ENCODE measurements at places on chromosomes 16 and 17.

DNA sequence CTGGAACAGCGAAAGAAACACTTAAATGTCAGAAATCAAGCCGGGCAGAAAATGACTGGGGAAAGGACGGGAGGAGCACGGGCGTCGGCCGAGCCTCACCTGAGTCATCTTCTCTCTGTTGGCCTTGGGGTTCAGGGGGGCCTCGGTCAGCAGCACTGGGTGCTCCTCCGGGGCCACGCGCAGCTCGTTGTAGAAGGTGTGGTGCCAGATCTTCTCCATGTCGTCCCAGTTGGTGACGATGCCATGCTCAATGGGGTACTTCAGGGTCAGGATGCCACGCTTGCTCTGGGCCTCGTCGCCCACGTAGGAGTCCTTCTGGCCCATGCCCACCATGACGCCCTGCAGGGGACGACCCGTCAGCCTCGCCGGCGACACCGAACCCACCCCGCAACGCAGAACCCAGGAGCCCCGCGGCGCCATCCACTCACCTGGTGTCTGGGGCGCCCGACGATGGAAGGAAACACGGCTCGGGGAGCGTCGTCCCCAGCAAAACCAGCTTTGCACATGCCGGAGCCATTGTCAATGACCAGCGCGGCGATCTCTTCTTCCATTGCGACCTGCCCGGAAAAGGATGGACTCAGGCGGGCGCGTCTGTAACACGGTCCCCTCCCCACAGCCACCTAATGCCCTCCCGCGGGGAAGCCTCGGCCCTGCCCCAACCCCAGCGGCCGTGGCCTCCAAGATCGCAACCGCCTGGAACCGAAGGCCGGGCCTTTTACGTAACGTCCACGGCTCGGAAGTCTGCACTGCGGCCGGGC is 616 bp downstream of the ACTG1 start:
- no peak for DNase-seq

DNA sequence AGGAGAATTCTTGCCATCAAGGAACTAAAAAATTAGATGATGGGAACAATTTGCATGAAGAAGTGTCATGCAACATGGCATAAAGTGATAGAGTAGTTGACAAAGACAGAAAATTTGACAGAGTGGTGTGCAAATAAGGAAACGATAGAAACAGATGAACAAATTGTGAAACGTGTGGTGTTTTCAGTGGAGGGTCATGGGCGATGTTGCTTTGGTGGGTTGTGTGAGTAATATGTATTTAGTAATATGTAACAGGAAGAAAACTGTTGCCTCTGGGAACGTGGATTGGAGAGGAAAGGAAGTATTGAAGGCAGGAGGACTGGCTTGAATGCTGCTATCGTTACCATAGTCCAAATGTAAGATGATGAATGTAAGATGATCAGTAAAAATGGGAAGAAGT is 3.6 kb downstream of the COX10 start:
- DNase-seq, result no peak

DNA sequence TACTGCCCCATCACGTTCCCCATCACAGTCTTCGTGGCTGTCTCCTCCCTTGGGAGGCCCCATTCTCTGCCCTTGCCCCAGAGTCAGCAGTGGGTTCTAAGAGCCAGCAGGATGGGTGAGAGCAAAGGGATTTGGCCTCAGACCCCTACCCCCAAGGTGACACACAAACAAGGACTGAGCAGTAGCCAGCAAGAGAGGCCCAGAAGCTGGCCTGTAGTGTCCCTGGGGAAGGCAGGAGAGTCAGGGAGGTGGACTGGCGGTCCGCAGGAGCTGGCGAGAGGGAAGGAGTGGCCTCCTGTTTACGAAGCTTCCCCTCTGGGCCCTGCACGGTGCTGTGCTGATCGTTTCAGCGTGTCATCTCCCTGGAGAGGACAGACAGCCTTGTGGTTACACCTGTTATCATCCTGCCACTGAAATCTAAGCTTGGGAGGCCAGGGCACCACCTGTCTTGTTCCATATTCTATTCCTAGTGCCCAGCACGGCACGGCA is 8.4 kb downstream of the WDR81 start:
- no peak for DNase-seq

- no peak for DNase-seq
Measured at GRCh38 chr16:79451196-79451816, 149.2 kb downstream of the MAF start.

DNA sequence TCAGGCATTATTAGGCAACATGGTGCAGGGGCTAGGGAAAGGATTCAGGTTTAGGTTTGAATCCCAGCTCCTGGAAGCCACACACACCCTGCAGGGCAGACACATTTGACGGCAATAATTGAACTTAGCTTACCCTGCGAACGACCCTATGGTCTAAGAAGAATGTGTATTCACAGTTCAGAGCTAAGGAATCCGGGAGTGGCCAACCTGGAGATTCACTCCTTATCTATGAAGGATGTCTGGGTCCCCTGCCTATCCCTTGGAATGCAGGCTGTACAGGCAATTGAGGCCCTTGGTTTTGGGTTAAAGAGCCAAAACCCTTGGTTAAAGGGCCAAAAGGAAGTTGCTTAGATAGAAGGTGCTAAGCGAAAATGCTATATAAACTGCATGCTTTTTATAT is 2.9 kb upstream of the SYT17 start:
- no peak for DNase-seq

DNA sequence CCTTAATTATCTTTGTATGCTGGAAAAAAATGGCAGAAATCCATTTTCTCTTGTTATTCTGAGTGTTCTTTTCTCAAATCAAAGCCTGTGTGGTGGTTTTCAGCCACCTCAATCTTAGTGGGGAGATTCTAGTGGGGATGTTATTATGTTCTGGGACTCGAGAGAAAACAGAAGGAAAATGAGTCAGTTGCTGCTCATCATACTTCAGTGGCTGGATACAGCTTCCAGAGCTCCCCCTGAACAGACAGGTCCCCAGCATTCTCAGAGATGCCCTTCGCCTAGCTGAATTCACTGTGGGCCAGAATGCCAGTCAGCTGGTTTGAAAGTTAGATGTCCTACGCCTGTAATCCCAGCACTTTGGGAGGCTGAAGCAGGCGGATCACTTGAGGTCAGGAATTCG is 8.5 kb downstream of the ST6GALNAC1 start:
- no peak for DNase-seq

DNA sequence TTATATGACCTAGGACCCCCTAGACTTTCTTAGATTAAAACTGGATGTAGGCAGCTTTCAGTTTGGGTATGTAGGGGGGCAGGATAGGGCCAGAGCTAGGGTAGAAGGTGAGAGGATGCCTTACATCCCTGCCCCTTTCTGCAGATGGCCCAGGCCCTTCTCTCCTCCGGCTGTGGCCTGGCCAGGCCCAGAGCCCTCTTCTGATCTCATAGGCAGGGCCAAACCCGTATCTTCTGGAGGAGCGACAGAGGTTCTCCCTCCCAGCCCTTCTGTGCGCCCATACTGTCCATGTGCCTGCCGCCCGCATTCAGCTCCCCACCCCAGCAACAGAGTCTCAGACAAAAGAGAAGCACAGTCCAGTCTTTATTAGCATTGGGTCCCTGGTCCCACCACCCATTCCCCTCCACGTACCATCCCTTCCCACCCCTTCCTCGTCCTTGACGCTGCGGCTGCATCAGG is 2.0 kb upstream of the TSPOAP1 start:
- peak; percentile 11 for DNase-seq

DNA sequence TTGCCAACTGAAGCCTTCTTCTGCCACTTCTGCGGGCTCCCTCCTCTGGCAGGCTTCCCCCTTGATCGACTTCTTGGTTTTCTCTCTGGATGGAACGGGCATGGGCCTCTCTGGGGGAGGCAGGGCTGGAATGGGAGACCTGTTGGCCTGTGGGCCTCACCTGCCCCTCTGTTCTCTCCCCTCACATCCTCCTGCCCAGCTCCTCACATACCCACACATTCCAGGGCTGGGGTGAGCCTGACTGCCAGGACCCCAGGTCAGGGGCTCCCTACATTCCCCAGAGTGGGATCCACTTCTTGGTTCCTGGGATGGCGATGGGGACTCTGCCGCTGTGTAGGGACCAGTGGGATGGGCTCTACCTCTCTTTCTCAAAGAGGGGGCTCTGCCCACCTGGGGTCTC is 6.5 kb upstream of the LASP1NB start:
- DNase-seq, result no peak

DNA sequence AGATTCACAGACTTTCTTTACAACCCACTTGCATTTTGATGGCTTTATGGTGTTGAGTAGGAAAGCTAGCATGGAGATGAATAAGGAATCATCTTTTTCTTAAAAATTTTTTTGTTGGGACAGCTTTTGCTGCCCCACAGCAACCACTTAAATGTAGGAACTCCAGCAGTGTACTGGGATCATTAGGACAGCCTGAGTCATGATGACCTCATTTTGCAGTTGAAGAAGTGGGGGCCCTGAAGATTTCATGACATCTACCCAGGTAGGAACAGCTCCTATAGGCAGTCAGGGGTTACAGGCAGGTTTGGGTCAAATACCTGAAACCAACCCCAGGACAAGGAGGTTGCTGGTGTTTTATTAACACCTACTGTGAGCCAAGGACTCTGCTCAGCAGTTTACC is 2.1 kb downstream of the METTL22 start:
- DNase-seq, result no peak

DNA sequence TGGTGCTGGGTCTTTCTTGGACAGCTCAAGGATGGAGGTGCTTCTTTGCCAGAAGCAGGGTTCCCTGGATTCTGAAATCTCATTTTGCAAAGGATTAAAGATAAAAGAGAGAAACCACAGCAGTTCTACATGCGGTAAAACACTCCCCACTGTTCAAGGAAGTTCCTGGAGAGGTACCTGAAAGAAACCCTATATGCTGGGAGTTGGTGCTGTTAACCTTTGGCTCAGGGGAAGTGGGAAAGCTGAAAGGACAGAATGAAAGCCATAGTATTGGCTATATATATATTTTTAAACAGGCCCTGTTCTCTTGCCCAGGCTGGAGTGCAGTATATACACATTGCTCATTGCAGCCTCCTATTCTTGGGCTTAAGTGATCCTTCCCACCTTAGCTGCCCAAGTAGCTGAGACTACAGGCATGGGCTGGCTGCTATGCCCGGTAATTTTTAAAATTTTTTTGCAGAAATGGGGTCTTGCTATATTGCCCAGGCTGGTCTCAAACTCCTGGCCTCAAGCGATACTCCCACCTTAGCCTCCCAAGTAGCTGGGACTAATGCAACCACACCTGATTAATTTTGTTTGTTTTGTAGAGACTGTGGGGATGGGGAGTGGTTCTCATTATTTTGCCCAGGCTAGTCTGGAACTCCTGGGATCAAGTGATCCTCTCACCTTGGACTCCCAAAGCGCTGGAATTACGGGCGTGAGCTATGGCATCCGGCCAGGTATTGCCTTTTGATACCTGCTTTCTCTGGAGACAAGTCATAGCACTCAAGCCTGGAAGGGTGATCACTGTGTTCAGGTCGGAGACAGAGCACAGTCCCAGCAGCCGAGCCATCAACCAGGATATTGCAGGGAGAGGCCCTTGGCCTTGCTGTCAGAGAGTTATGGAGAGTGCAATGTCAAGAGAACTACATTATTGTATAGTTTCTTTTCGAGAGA is 55.2 kb downstream of the MSI2 start:
- DNase-seq, result no peak

- peak; percentile 64 for DNase-seq
Measured at GRCh38 chr17:78974635-78975591, 4.8 kb downstream of the LGALS3BP start.

GRCh38 chr17:73998653-73999645 is 204.5 kb upstream of the RPL38 start:
- peak; percentile 38 for DNase-seq

DNA sequence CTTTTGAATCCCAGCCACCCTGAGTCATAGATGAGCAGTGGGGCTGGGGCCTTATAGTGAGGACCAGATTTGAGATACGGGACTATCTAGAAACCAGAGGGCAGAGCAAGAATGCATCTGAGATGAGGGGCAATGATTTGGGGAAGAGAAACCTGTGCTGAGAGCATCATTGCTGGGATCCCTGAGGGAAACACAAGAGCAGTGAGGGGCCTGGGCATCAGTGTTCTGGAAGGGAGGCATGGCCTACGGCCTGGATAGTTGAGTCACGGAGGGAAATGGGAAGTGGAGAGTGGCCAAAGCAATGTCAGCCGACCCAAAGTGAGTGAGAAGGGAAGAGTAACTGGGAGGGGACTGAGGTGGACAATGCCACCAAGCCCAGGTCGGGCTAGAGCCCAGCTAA is 5.2 kb downstream of the CAMTA2 start:
- no peak for DNase-seq

GRCh38 chr16:75073545-75074303 is 42.9 kb downstream of the LDHD start:
- DNase-seq, result no peak

- DNase-seq, result no peak
Measured at GRCh38 chr16:27378871-27379481, 23.0 kb upstream of the IL21R start.

DNA sequence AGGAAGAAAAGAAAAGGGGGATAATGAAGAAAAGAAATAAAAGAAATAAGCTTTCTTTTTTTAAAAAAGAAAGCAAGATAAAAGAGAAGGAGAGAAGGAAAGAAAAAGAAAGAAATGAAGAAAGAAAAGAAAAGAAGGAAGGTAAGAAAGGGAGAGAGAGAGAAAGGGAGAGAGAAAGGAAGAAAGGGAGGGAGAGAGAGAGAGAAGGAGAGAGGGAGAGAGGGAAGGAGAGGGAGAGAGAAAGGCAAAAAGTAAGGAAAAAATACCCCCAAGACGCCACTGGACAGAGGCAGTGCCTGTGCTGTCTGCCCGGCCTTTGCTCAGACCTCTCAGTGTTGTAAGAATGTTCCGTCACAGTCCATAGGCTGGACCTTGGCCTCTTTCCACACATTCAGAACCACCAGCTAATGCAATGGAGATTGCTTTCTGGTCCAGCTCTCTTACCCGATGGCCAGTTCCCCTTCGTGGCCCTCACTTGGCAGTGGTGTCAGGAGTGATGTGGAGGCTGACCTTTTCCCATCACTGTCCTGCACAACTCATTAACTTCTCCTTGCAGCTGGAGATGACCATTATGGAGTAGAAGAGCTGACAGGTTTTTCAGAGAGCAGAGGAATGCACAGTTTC is 14.3 kb upstream of the HNF1B start:
- DNase-seq, result no peak

DNA sequence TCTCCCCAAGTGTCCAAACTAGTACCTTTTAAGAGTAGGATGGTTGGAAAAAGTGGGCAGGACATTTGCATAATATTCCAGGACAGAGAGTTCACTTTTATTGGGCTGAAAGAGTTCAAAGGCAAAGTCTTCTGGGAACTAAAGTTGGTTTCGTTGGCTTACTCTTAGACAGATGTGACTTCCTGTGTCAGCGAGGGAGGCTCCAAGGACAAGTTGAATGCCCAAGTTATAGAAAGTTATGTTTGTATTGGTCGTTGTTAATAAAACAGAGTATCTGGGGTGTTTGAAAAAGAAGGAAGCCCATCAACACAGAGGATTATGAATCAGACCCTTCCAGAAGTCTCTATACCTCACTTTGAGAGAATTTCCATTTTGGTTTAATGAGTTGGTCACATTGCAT is 117.3 kb upstream of the TBX2 start:
- no peak for DNase-seq

- no peak for DNase-seq
Measured at GRCh38 chr16:86455640-86456039, 54.7 kb upstream of the FOXF1 start.

- no peak for DNase-seq
Measured at GRCh38 chr17:38743556-38744171, 4.5 kb downstream of the PCGF2 start.
